ENCODE measurements at places on chromosomes 12 and 14.

DNA sequence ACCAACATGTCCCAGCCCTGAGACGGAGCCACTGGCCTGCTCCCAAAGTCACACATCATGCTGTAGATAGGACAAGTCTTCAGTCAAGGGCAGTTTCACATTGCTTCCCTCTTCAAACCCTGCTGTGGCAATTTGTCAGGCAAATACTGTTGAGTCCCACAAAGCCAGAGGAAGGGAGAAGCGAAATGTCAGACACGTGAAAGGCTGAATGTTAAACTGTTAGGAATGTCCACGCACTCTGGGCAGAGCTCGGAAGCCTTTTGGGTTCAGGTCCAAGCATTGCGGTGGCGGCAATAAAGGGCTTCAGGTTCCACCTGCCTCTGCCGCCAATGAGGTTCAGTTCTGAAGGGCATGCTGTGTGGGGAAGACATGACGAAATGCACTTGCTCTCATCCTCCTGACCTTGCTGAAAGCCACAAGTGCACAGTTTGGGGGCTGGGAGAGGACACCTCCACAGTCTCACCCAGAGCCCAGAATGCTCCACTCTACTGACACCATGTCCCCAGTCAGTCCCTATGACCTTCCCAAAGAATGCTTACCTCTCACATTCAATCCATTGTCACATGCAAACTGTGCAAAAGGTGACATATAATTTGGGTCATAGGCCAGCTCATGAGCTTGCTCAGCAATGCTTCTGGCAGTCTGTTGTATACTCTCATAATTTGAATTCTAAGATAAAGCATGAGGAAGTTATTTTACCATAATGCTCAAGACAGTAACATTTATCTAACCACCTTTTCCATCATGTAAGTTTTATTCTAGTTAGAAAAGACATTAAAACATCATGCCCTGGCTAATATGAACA, 35.7 kb downstream of the RAD9B start:
- DNase-seq, result no peak

DNA sequence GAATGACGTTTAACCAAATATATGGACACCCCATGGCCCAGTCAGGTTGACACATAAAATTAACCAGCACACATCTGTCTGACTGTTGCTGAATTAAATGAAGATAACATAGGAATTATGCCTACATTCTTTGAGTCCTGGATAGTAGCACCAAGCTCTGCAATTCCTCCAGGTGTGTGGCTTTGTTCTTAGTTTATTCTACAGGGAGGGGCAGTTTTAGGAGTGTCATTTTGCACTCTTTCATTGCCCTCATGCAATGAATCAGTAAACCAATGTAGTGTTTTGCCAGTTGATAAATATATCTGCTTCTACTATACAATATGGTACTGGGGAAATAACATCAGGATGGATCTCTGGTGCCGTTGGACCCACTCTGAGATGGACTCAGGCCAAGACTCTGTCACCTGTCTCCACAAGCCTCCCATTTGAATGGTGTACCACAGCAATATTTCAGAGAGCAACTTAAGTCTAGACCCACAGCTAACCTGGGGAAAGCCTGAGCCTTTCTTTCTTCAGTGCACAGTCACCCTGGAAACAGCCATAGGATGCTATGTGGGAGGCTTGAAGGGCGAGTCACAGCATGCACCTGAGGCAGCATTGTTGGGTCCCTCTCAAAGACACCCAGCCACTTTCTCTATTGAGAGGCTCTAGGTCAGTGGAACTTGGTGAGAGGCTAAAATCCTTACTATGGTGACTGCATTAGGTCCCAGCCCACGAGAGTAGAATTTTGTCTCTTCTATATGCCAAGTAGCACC, 73.2 kb downstream of the ANO4 start:
- no peak for DNase-seq

DNA sequence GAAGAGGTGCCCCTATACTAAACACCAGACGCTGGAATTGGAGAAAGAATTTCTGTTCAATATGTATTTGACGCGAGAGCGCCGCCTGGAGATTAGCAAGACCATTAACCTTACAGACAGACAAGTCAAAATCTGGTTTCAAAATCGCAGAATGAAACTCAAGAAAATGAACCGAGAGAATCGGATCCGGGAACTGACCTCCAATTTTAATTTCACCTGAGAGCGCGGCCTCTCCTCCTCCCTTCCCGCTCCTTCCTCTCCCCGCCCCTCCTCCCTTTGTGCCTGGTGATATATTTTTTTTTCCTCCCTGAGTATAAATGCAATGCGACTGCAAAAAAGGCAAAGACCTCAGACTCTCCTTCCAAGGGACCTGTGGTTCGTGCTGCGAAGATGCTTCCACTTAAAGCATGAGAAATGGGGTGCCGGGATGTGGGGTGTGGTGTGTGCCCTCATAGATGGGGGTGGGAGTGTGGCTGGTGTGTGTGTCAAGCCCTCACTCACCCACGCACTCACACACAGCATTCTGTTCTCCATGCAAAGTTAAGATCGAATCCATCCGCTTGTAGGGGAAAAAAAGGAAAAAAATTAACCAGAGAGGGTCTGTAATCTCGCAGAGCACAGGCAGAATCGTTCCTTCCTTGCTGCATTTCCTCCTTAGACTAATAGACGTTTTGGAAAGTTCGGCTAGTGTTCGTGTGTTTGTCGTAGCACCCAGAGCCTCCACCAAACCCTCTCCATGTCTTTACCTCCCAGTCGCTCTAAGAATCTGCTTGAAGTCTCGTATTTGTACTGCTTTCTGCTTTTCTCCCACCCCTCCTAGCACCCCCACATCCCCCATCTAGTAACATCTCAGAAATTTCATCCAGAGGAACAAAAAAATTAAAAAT, 4.5 kb downstream of the HOXC10 start:
- DNase-seq, result no peak

DNA sequence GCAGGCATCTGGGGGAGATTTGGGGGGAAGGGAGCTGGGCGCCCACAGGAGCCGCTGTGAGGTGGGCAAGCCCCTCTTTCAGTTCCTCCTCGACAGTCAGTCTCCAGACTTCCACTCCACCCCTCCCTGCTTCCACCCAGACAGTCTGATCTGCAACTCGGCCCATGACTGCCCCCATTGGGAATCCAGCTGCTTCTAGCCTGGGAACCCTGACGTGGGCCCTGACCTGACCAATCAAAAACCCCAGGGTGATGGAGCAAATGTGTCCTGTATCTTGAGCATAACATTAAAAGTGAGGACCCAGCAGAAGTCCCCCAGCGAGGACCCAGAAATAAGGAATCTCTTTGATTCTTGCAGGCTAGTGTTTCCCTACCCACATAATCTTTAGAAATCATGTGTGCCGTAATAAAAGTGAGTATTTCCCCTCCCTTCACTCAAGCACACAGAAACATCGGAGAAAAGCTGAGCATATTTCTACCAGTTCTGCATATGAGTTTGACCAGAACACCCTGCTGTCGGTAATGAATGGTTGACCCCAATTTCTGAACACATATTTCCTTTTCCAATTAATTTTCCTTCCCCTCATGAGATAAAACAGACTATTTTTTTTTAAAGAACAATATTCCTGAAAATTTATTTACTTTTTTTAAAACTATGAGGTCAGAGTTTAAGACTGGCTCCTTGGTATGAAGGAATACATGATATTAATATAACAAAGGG, 6.4 kb downstream of the SSH1 start:
- DNase-seq, result no peak

DNA sequence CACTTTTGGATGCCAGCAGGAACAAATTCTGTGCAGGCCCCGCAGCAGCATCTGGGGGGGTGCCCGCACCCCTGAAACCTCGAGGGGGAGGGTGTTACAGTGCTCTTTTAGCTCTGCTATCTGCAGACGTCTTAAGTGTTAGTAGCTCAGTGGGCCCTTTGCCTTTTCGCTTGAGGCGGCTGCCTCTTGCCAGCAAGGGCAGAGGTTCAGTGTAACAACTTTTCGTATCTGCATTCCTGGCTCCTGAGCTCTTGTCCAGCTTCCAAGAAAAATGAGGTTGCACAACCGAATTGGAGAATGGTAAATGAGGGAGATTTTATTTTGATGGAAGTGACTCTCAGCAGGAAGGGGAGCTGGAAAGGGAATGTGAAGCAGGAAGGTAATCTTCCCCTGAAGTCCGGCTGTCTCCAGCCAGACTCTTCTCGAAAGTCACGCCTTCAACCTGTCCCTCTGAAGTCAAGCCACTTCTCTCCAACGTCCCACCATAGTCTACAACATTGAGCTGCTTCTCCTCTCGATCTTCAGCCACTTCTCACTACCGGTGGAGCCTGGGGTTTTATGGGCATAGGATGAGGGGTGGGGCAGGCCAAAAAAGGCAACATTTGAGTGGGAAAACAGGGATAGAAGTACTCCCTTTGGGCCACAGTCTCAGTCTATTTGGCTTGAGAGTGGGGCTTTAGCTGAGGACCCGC, 17.8 kb downstream of the TAS2R50 start:
- no peak for DNase-seq

DNA sequence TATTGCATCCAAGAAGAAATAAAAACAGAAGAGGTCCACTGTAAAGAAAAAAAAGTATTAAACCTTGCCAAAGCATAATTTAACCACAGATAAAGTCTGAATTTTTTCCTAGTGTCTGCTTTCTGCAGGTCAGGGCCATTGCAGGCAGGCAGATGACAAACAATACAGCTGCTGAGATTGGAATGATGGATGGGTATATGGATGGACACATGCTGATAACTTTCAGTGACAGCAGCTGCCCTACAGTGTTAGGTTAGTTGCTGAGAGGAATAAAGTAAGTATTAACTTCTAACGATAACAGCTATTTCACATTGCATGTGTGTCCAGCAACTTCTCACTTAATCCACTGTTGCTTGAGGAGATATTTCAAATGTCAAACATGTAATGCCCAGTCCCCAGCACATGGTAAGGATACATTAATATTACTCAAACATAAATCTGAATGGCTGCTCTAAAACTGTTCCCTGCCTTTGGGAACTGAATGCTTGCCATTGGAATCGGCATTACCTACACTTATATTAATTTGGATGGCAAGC, 515.3 kb downstream of the RMST start:
- DNase-seq, result no peak

DNA sequence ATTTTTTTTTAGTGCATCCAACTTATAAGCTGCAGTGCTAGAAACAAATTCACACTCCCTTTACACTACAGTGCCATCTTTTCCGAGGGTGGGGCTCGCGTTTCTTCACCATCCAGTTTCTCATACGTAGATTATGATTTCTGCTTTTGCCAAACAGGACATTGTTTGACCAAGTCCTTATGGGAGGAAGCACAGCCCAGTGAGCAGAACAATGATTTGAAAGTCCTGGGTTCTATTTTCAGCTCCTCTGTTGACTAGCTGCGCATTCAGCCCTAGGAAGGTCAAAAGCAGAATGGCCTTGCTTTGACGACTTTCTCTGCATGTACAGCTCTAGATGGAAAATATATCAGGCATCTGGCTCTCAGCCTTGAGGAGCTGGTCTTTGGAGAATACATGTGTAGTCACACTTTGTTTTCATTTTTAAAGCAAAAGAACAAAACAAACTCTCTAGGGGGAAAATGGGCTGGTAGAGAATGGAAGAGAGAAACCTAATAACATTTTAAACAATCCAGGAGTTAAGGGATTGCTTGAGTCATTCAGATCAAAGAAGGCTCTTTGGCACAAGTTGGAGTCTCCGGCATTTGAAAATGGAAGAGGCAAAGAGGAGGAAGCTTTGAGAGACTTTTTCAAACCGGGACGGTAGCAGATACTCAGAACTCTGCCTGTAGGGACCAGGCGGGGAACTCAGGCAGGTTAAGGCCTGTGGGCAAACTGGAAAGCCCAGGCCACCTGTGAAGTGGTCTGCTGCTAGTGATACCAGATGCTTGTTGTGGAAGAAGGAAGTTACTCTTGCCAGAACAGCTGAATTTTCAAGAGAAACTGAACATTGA, 257.3 kb upstream of the PLEKHG7 start:
- no peak for DNase-seq

DNA sequence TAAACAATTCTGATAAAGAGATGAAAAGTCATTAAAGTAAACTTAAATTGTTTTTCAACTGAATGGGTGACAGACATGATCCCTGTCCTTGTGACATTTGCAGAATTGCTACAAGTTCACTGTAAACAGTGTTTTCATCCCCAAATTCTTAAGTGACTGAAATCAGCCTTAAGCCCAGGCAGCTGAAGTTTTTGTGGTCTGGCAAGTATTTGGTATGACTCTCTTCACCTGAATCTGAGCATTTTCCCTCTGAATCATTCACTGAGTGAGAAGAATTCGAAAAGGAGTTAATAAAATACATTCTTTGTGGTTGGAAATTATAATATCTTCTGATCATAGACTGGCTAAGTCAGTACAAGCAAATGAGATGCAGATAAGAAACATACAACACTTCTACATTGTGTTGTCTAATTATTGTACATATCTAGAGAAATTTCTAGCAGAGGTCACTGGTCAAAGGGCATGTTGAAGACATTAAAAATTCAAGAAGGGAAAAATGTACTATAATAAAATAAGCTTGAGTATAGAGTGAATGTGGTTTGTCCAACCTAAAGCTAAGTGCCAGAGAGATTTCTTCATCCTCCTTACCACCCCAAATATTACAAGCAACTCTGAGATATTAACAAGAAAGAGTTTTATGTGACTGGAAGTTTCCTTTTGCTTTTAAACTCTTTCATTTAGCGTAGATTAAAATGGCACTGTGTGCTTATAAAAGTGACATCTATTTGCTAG, 177.8 kb upstream of the DIO2 start:
- DNase-seq, result no peak

- DNase-seq, result no peak
These were observed 4.3 kb downstream of the OR4E1 start for GRCh38 chr14:21669284-21669683.

GRCh38 chr12:23911574-23911973, 37.9 kb downstream of the SOX5 start:
- no peak for DNase-seq

DNA sequence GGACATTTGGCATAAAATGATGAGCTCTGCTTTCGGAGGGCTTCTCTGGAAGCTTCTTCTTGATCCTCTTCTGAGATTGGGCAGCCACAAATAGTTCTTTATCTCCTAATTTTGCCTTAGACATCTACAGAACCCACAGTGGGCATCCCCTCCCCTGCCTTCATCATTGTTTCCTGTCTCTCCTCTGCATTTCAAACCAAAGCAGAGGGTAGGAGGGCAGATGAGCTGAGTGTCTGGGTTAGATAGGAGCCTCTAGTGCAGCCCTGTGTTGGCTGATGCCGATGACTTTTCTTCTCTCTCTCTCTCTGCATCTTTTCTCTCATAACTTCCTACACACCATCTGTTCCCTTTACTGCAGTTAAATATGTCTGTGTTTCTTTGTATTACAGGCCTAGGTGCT, 8.5 kb upstream of the IL26 start:
- DNase-seq, result no peak
